B cell (primary cell): ENCODE measurements at places on chromosomes 12 and 14. TPM values are rescaled to one million over a fixed set of nuclear protein-coding genes. Genes with fewer than 3 reads are reported as not detected.

GRCh38 chr12:913919-914698, 35.4 kb downstream of the RAD52 start:
- no peak for DNase-seq

The MGP gene
- 0.39 and 0.74 TPM in 2 replicates for polyA plus RNA-seq

The WDHD1 gene
- polyA plus RNA-seq: 0.61 and 1.1 TPM in 2 replicates

GRCh38 chr14:102510616-102511520, 1.3 kb upstream of the ANKRD9 start:
- DNase-seq: peak; percentile 20

GRCh38 chr12:214003-214741, at the start of gene SLC6A12:
Gene SLC6A12 (minus strand): TSS chr12:214157. CDS start chr12:209986, 4,171 bp downstream.
- DNase-seq: no peak

DNA sequence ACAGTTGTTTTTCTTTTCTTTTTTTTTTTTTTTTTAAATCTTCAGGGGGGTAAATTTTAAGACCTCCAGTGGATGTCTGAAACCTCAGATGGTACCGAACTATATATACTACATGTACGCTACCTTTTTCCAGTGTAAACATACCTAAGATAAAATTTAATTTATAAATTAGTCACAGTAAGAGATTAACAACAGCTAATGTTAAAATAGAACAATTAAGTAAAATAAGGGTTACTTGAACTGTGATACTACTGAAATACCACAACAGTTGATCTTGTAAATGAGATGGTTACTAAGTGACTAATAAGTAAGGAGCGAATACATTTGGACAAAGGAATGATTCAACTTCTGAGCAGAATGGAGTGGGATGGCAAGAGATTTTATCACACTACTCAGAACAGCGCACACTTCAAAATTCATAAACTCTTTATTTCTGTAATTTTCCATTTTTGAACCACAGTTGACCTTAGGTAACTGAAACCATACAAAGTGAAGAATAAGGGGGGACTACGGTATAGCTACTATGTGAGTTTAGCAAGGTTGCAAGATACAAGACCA, 80.5 kb upstream of the PCED1B start:
- DNase-seq: no peak

- DNase-seq: no peak
Measured at GRCh38 chr12:52791271-52792184, 4.4 kb downstream of the KRT3 start.

The ASPG gene
- polyA plus RNA-seq: not detected in 2 replicates

- DNase-seq: no peak
Measured at GRCh38 chr12:639566-639965, 23.7 kb downstream of the NINJ2 start.

The PTPRB gene
- polyA plus RNA-seq: 0.01 TPM in 1 of 2 replicates, not detected in the other

DNA sequence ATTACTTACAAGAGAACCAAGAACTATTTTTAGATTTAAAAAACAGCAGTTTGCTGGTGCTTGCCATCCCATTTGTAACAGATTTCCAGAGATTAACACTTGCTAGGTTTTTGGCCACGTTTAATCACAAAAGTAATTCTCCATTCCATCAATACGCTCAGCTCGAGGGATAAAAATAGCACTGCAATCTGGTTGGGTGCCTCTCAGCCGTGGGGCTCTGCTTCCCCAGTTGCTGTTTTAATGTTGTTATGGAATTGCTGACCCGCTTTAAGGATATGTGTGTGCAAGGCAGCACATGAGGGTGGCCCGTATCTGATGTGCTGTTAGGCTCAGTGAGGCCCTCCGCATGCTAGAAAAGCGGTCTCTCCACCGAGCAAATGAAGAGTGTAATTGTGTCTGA, 222.2 kb upstream of the TMEM260 start:
- DNase-seq: no peak

DNA sequence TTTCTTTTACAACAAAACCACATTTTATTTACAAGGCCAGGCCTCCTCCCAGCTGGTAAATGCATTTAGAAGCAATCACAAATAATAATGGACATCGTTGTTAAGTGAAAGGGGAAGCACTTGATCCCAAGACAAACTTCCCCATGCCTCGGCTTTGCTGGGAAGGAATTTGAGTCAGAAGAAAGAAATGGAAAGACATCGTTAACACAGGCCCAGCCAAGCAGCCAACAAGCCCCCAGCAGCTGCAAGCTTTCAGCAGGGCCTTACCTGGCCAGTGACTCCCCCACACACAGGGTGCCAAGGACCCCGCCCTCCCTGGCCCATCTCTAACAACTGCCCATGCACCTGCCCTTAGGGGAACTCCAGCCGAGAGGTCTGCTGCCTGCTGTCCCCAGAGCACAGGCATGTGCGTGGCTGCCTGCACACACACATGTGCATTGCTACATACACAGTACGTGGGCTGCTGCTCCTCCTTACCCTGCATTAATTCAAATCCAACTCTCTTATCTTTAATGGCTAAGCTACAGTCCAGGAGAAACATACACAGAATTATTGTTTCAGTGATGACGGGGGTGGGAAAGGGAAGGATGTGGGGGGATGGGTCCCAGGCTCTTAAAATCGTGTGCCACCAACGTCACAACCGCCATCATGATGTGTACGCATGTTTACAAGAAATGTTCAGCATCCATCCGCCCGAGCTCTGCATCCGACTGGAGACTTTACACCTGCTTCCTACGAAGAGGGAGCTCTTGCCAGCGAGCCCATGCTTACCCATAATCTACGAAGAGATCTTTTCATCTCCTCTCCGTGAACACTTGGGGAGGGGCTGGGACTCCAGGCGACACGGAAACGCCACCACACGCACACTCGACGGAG, 9.8 kb downstream of the BCL11B start:
- DNase-seq: no peak

GRCh38 chr14:104121142-104121541, 17.2 kb upstream of the KIF26A start:
- no peak for DNase-seq

DNA sequence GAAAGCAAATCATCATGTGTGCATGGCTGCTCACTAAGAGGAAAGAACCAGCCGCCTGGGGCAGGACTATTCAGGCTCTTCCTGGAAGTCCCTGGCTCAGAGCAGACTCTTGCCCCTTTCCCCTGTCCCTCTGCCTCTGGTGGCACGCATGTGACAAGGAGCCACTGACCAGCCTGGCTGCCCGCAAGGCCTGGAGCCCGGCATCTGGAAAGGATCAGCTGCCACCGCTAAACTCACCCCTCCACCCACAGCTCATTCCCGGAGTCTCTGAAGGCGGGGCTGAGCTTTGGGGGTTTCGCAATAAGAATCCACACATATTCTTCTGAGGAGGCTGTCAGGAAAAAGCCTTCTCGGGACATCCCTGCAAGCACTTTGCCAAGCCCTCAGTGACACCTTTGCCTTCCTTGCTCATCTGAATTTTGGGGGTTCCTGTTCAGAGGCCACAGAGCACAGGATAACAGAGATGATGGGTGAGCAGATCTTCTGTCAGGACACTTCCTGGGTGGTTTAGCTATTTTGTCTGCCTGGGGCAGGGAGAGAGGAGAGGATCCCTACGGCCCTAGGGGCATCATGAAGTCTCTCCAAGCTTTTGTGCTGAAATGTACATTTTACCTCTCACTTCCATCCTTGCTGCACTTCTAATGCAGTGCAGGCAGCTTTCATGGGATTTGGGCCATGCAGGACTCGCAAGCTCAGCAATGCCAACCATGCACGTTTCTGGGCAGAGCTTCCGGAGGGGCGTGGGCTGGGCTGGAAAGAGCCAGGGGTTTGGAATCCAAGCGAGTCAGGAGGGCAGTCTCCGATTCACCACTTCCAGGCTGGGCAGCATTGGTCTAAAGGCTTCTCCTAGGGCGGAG, 124.8 kb upstream of the MAP1LC3B2 start:
- no peak for DNase-seq

The SENP1 gene
- polyA plus RNA-seq: 7.3 and 8.9 TPM in 2 replicates

The ANAPC5 gene
- 171 and 198 TPM in 2 replicates for polyA plus RNA-seq

GRCh38 chr12:185576-185955, 28.4 kb downstream of the SLC6A12 start:
- no peak for DNase-seq

GRCh38 chr12:46526233-46526632, 153.7 kb upstream of the SLC38A2 start:
- no peak for DNase-seq

- DNase-seq: no peak
Measured at GRCh38 chr12:21529456-21529855, 3.4 kb downstream of the SPX start.

The TSPAN8 gene
- polyA plus RNA-seq: not detected in 2 replicates

DNA sequence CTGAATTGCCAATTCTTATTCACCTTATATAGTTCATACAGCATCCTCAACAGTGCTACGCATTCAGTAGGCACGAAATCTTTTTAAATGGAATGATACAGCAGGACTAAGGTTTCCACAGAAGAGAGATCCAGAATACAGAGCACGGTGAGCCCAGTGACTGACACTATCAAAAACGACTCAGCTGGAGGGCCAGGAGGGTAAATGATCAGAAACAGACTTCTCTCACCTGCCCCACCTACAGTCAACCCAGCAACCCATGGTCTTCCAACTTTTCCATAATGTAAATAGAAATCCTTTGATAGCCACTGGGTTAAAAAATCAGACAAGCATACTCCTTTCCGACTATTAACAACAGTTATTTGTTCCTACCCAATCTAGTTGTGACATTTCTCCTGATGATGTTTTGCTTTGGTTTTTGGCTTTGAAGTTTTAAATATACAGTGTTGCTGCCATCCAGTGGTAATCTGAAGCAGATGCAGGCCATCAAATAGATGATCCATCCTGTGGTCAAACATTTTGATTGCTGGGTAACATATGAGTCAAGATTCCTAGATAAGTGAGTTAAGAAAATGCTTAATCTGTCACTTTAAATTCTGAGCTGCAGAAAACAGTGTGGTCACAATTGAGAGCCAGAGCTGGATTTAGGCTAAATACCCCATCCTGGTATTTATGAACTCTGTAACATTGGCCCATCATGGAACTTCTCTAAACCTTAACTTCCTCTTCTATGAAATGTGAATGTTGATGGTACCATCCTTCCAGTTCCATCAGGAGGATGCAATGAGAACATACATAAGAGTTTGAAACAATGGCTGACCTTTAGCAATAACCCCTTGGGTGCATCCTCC, 42.0 kb downstream of the GPHB5 start:
- peak; percentile 27 for DNase-seq

GRCh38 chr12:26723379-26724308, 109.3 kb downstream of the ITPR2 start:
- DNase-seq: no peak

DNA sequence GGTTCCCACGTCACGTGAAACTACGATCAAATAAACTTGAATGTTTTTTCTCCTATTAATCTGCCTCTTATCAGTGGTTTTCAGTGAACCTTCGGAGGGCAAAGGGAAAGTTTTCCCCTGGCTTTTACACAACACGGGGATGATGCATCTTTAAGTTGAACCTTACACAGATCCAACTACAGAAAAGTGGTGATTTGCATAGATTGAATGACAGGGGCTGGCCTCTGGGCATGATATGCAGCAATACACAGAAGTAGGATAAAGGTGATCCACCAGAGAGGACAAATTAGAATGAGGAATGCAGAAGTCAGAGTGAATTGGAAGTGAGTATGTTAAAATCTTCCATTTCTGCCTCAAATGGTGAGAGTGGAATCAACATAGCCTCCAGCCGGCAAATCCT, 11.6 kb downstream of the GSG1 start:
- DNase-seq: no peak

The GALNT9 gene
- polyA plus RNA-seq: 0.99 and 2.4 TPM in 2 replicates

The PHETA1 gene
- polyA plus RNA-seq: 7.3 and 7.4 TPM in 2 replicates

The TAS2R7 gene
- not detected in 2 replicates for polyA plus RNA-seq

DNA sequence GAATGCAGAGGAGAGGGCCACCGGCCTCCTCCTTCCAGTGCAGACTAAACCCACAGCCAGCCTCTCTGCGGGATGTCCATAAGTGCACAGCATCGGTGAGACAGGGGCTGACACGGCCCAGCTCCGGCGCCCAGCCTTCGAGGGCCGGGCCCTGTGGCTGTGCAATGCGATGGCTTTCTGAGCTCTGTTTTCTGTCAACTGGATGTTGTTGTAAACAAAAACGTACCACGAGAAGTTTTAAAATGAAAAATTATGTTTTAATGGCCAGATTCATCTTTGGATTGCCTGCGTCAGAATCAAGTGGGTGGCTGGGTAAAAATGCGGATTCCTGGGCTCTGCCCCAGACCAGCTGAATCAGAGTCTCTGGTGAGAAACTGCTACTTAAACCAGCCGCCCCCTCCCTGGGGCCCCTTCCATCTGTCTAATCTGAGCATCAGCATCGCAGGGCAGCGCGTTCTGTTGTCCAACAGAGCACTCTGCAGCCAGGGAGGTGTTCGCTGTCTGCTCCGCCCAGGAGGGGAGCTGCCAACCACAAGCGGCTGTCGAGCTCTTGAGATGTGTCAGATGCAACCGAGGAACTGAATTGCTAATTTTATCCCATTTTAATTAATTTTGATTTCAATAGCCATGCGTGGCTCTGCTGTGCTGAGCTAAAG, 133.4 kb downstream of the RFLNA start:
- DNase-seq: no peak

GRCh38 chr14:50932592-50933495, 11.4 kb downstream of the PYGL start:
- no peak for DNase-seq

DNA sequence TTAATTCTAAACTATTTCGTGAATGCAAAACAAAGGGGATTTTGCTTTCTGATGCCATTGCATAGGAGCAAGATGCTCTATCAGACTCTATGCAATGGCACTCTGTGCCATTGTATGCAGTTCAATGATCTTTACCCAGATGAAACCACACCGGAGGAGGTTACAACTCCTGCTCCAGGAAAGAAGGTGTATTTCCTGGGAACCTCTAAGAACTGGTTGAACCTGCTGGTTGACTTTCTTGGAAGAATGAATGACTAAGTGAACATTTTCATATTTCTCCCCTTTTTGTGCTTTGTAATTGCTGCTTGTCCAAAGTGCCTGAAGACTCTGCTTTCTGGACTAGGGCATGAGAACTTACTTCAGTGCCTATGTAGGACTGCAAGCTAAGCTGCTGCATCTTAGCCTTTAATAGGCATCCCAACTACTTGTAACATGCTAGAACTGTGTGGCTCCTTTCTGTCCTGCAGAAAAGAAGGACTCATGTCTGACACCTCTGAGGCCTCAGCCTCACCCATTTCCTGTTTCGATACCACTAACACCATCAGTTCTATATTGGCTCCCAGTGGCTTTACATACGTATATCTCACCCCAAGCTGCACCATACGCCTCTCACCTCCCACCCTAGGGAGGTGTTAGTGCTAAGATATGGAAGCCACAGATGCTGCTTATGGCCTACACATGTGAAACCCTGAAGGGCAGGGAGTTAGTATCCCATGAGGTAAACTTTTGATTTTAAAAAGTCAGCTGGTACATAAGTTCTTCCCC, 193.5 kb upstream of the CNOT2 start:
- peak; percentile 42 for DNase-seq

DNA sequence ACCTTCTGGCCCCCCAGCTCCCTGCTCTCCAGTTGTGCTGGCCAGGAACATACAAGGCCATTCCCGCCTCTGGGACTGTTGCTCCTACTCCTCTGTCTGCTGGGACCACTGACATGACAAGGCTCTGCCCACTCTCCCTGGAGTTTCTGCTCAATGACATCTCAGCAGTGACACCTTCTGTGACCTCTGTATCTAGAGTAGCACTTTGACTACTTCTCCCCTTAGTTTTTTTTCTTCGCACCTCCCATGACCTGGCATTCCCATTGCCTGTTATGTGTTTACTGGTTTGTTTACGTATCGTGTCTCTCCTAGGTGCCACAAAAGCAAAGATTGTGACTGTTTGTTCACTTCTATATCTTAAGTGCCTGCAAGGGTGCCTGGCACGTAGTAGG, 40.1 kb upstream of the TMEM263 start:
- no peak for DNase-seq

The CTSG gene
- polyA plus RNA-seq: not detected in 2 replicates
